ENCODE measurements at places on chromosomes 7 and 10.
A peak's percentile ranks its signal among the peaks of the same experiment; 100 is the strongest.

DNA sequence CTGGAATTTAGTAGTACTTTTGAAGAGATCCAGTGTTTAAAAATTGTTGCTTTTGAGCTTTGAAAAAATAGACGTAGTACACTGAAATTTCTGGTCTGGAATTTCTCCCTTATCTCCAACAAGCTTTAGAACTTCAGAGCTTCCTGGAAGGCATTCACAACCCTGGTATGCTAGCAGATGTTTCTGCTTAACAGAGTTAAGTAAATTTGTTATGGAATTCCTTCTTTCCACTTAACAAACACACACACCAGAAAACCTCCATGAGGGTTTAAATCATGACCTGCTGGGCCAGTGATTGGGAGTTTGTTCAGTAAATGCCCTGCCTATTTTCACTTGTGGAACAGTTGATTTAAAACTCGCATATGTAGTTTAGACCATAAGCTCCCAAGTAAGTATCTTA is 13.7 kb downstream of the ASB15 start:
- DNase-seq = no peak

DNA sequence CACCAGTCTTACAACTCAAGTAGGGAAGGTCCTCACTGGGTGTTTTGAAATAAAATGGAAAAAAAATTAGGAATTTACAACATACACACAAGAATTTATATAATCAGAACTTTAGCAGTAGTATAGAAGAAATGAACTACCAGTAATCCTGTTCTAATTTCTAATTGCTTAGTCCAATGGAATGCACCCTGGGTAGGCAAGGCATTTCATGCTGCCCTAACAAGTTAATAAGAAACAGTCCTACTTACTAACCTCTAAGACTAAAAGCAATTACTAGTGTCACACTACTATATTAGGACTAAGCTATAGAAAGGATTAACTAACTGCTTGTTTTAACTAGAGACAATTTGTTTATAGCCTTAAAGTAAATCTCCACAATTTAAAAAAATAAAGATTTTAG is 158.1 kb downstream of the BTAF1 start:
- DNase-seq = no peak

- DNase-seq = peak; percentile 27
Measured at GRCh38 chr10:114458955-114459354, 54.7 kb upstream of the AFAP1L2 start.

- no peak for DNase-seq
Measured at GRCh38 chr7:54783952-54784351, 24.9 kb upstream of the SEC61G start.

GRCh38 chr10:73865459-73866442 is 8.6 kb downstream of the CAMK2G start:
- no peak for DNase-seq

- no peak for DNase-seq
Measured at GRCh38 chr7:93579431-93579830, 4.9 kb upstream of the CALCR start.

- DNase-seq = no peak
Measured at GRCh38 chr10:112628951-112629609, 182.1 kb downstream of the VTI1A start.

DNA sequence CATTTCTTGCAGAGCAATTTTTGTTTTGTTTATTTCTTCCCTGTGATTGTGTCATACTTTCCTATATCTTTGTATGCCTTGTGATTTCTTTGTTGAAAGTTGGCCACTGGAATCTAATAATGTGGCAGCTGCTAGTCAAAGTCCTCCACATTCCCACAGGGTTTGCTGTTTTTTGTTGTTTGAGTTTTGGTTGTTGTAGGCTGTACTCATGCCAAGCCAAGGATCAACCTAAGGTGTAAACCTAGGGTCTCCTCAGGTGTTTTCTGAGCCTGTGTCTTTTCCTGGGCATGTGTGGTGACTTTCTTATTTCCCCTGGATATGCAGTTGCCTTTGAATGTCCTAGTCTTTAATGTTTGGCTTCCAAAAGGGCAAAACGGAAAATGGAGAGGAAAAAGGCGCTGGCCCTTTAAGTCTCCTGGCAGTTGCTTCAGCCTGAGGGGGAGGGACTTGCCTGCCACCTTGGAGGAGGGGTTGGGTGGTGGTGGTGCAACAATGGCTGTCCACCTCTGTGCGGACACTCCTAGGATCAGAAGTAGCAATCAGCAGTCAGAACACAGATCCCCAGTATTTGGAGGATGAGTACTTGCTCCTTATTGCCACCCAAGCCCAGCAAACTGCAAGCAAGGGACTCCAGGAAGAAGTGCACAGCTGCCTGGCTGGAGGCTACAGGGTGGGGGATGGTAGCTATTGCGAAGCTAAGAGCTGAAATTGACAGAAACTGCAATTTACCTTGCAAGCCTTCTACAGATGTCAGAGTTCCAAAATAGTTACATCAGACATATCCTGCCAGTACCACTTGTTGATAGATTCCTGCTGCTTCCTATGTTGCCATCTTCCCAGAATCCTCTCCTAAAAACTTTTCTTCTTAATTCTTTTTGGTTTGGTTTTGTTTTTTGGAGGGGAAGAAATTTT is 5.6 kb upstream of the ZNF518A start:
- DNase-seq = peak; percentile 73

Data from Caki2 (cell line).